ENCODE measurements at places on chromosomes 16 and 17.

DNA sequence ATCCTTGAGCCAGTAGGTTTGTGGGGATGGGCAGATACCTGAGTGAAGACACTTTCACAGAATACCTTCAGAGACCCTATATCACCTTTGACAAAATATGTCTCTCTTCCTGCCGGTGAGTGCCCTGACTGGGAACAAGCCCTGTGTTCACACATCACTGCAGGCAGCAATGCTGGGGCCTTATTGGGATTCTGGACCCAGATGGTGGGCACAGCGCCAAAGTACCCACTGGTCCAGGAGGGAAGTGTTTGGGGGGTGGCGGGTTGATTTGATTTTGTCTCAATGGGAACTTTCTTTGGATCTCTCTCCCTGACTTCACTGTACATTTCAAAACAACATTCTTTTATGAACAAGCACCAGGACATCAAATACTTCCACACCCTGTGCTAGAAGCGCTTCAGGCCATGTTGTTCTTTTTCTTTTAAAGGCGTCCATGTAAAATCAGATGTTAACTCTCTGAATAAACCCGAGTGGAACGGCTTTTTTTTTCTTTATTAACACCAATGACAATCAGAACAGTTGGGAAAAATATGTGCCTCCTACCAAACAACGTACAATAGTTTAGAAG lies 62.4 kb upstream of the AKTIP start:
- DNase-seq: peak; percentile 25

DNA sequence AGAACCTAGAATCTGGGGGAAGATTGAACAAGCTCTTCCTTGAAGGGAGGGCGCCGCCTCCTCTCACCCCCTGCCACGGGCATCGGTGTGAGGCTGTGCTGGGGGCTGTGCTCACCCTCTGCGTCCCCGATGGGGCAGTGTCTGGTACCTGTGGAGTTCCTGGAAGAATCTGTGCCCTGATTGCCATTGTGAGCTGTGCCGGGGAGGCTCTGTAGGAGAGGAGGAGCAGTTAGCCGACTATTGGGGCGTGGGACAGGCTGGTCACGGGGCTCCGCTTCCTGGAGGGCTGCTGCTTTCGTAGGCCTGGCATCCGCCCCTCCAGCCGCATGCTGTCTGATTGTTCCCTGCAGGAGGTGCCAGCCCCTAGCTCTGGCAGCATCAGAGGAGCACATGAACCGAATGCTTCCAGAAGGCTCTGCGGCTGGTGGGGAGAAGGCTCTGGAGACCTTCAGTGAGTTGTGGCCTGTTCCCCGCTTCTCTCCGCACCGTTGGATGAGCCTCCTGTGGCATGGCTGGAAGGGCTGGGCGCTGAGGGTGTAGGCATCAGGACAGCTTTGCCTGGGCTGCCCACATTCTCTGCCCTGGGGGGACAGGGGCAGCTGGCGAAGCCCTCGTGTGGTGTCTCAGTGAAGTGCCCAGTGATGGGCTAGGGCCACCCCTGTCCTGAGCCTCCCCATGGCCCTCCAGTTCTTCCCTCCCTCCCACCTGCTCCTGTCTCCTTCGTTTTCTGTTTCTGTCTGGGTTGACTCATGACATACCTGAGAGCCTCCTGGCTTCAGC lies 86.9 kb downstream of the SEC14L1 start:
- no peak for DNase-seq

- no peak for DNase-seq
These were observed 7.5 kb downstream of the SLC5A11 start for GRCh38 chr16:24853169-24853824.

- no peak for DNase-seq
These were observed 18.4 kb downstream of the SAP30BP start for GRCh38 chr17:75685499-75685898.

Data from BE2C (cell line).